ENCODE measurements at places on chromosomes 4 and X.

GRCh38 chrX:50629774-50630173 is 159.1 kb upstream of the DGKK start:
- DNase-seq: no peak

GRCh38 chr4:182325848-182326255 is 82.7 kb downstream of the TENM3 start:
- DNase-seq: no peak

DNA sequence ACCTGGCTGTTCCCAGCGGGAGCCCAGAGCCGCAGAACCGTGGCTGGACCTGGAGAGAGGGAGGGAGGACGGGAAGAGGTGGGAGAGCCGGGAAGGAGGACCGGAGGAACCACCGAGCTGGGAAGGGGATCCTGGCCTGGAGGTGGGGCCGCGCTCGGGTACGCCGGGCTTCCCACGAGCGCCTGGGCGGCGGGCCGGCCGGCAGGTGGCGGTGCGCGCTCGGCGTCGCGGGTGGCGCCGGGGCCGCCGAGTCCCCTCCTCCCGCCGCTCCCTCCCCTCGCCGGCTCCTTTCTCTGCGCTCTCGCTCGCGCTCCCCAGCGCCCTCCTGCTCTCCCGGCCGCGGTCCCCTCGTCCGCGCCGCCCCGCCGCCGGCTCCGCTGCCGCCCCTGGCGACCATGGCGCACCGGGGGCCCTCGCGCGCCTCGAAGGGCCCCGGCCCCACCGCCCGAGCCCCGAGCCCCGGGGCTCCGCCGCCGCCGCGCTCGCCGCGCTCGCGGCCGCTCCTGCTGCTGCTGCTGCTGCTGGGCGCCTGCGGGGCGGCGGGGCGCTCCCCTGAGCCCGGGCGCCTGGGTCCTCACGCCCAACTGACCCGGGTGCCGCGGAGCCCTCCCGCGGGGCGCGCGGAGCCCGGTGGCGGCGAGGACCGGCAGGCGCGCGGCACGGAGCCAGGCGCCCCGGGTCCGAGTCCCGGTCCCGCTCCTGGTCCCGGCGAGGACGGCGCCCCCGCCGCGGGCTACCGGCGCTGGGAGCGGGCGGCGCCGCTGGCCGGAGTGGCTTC is at the start of gene SORCS2:
TSS of gene SORCS2 (plus strand) at position 287 of the 778 bp plus-strand sequence.
- DNase-seq: peak; percentile 76

DNA sequence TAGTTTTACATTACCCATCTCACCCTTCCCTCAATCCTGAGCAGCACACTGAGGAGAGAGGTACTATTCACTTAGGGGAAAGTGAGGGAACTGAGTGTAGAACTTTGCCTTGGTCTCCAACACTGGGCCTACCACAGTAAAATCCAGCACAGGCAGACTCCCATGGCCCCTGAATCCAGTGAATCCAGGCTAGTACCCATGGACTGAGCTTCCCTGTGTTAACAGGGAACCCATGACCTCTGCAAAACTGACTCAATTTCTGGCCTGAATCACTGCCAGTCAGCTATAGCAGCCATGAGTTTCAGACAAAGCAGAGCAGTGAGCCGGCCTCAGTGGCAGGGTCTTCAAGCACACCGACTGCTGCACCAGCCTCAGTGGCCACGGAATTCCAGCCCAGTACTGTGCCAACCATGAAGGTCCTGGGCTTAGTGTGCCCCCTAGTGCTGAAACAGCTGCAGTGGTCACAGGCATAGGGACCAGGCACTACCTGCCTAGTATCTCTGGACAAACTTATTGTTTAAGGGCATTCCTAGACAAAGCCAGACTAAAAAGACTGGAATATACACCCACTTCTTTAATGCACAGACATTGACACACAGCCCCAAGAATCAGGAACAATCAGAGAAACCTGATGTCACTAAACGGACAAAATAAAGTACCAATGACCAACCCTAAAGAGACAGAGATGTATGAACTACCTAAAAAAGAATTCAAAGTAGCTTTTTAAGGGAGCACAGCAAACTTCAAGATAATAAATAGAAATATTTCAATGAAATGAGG is 127.4 kb upstream of the RPL34 start:
- DNase-seq: peak; percentile 8

DNA sequence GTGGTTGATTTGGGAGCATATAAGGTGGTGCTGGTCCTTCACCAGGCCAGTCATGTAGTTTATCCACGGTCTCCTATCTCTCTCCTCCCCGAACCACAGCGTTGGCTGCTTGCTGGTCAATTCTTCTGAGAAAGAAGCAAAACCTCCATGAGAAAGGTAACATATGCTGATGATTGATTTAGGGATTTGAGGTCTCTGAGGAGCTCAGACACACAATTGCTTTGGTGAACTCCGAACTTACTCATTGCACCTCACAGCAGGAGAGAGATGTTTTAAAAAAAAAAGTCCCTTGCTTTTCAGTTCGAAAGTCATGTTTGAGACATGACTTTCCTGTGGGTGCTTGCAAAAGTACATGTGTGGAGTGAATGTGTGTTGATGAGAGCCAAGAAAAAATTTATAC is 100.2 kb downstream of the TSPAN7 start:
- no peak for DNase-seq

DNA sequence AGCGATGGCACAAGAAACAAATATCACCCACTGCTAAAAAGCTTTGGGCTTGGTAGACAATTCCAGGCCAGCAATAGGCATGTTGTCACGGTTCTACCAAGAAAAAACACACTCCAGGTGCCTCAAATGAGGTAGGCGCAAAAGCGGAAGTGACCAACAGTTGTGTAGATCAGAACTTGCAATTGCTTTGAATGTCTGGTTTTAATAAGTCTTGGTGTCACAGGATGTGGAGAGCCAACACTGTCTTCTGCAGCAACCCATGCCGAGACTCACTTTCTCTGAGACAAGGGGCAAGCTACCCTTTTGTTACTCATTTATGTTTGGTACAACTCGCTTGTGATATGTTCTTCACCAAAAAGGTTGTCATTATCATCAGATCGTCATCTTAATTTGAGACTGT is 188.8 kb downstream of the HS6ST2 start:
- no peak for DNase-seq

GRCh38 chr4:80814266-80814665 is 216.2 kb upstream of the BMP3 start:
- no peak for DNase-seq

DNA sequence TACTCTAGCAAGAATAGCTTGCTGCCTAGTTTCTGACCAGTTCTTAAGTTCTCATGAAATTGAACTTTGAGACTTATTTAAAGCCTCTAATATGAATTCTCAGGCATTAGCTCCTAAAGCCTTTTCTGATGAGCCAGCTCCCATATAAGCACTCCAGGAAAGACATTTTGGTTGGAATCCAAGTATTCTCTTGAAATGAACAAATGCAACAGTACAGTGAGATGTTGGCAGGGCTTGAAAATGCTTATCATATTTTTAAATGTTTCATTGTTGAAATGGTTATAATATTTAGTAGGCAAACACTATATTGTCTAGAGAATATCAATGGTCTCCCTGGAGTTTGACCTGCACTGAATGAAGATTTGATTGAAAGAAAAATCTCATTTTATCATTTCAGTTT is 240.3 kb downstream of the ANK2 start:
- no peak for DNase-seq

- no peak for DNase-seq
Measured at GRCh38 chr4:44070843-44071242, 377.8 kb downstream of the KCTD8 start.

DNA sequence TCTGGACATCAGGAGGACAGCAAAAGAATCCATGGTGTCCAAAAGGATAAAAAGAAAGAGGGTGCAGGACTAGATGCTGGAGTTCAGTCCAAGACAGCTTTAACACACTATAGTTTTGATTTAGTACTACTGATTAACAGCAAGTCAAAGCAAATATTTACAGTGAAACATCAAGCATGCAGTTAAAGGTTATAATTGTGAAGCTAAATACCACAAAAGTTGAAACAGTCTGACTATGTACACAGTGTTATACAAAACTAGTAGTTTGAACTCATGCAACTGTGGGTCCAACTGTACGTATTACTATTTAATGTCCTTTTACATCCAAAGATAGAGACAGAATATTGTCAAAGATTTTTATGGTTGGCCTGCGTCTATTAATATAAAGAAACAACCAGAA is 57.6 kb downstream of the CHIC2 start:
- peak; percentile 20 for DNase-seq

DNA sequence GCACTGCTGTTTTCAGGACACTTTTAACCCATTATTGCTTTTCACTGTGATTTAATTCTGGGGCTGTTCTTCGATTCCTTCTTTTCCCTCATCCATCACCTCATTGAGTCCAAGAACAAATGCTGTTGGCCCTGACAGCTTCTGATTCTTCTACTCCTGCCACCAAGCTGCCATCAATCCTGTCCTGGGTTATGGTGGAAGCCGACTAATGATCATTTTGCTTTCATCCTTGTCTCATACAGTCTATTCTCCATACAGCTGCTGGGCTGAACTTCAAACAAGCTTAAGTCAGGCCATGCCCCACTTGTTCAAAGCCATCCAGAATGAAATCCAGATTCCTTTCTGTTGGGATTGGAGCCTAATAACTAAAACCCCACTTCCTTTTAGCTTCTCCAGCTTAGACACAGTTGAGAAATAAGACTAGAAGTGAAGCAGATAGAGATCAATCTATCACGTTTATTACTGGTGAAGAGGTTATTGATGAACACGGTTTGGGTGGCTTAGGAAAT is 161.9 kb downstream of the STK32B start:
- DNase-seq: no peak

DNA sequence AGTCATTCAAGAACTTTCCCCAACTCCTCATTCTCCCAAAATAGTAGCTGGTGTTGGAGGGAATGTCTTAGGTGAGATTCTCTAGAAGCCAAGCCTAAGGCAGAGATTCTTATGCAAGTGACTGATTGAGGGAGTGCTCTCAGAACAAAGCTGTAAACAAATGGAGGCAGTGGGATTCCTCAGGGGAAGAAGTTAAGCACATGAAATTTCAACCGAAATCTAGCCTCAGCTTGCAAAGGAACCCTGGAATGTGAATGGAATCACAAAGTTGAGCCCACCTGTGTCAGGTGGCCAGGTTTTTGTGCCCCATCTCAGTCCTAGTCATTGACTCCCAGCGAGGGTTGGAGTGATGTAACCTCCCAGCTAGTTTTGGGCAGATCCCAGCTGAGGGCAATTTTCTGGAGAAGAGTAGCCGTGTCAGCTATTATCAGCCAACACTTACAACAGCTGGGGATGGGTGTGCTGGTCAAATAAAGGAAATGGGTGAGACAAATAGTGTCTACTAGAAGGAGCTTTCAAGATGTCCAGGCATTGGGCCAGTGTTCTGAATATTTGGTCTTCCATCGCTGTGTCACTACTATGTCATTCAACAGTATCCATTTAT is 29.7 kb upstream of the FGF2 start:
- no peak for DNase-seq

- DNase-seq: no peak
Measured at GRCh38 chr4:89365375-89365774, 57.8 kb upstream of the GPRIN3 start.

DNA sequence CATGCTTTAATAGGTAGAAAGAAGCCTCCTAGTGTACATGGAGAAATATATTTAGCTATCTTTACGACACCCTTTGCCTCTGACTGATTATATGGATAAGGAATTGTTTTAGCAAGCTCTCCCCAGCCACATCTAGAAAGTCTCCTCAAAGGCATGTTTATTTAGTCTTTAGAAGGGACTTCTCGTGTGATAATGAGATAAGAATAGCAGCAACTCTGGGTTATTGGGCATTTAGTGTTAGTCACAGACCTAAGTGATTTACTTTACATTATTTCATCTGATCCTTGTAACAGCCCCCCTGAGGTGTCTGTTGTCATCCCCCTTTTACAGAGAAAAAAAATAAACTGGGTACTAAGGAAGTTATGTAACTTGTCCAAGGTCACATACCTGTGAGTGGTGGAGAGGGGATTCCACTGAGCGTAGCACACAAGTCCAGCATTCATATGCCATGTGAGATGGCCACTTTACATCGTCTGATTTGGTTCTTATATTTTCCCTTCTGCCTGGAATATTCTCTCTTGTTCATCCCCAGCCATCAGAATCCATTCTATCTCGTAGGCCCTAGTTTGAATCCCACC is 77.7 kb downstream of the TSPAN7 start:
- no peak for DNase-seq

- no peak for DNase-seq
Measured at GRCh38 chrX:776061-776460, 145.5 kb downstream of the SHOX start.

DNA sequence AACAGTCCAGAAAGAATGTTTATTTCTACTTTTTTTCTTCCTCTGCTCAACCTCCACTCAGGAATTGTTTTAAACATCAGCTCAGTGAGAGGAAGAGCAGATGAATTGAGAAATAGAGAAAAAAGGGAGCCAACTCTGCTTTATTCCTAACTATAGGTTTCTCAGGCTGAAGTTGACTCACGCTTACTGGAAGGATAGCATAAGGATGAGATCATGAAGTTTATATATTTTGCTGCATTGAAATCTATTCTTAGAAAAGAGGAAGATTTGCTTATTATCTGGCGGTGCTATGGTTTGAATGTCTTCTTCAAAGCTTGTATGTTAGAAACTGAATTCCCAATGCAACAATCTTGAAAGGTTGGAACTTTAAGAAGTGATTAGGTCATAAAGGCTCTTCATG is 1673.4 kb upstream of the PCDH7 start:
- DNase-seq: no peak

DNA sequence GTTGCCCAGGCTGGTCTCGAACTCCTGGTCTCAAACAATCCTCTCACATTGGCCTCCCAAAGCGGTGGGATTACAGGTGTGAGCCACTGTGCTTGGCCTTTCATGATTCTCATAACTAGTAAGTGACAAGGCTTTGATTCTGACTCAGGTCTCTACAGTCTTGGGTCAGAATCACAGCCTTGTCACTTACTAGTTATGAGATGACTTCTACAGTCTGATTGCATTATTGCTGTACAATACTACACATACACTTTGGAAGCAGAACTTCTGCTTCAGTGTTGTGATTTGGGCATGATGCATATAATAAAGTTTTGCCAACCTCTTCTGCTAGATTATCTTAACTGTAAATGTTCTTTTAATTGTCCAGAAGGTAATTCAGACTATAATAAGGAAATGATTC is 123.3 kb downstream of the KDM6A start:
- DNase-seq: no peak

DNA sequence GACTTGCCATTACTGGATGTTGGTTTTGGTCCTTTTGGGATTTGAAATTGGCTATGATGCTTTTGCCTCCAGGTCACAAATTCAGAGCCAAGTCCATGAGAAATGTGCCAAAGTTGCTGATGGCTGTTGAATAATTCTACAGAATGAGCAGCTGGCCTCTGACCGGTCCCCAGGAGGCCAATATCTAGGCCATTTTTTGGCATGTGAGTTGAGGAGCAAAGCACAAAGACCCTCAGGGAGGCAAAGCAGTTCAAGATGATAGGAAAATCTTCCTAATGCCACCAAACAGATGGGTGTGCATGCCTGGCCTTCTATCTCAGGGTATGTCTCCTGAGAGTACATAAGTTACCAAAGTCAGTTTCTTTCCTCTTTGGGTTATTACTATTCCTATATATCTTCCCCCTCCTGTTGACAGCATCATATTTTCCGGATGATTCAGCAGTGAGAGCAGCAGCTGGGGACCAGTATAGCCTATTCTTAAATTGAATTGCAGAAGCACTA is 44.4 kb downstream of the SEL1L3 start:
- no peak for DNase-seq

GRCh38 chr4:154779362-154779947 is 1.6 kb upstream of the RBM46 start:
- DNase-seq: peak; percentile 39
